Endothelial cell of umbilical vein (primary cell): ENCODE measurements at places on chromosomes 7 and 10. TPM values are rescaled to one million over a fixed set of nuclear protein-coding genes. Genes with fewer than 3 reads are reported as not detected.
A peak's percentile ranks its signal among the peaks of the same experiment; 100 is the strongest.

IRF5 gene
- polyA plus RNA-seq = 0.36 and 0.46 TPM in 2 replicates

GPR22 gene
- not detected in 2 replicates for polyA plus RNA-seq

PGAM2 gene
- polyA plus RNA-seq = 0.11 and 0.19 TPM in 2 replicates

TMEM106B gene
- polyA plus RNA-seq = 9.3 and 13.7 TPM in 2 replicates

ZNF33A gene
- polyA plus RNA-seq = 3.6 and 4.6 TPM in 2 replicates

GBF1 gene
- 20.3 and 26.0 TPM in 2 replicates for polyA plus RNA-seq

PKD1L1 gene
- polyA plus RNA-seq = 4.1 and 7.9 TPM in 2 replicates

PDE6C gene
- polyA plus RNA-seq = not detected in 2 replicates

SVIL gene
- polyA plus RNA-seq = 11.5 and 22.6 TPM in 2 replicates

AKR1C2 gene
- polyA plus RNA-seq = 0.59 and 0.84 TPM in 2 replicates

GRCh38 chr7:11343818-11344413 lies 370.2 kb downstream of the PHF14 start:
- DNase-seq = peak; percentile 60
- H3K4me3 ChIP-seq = no peak overlapping the region
- peaks cover 2% of the 10 kb centered on the region for H3K27me3 ChIP-seq

DNA sequence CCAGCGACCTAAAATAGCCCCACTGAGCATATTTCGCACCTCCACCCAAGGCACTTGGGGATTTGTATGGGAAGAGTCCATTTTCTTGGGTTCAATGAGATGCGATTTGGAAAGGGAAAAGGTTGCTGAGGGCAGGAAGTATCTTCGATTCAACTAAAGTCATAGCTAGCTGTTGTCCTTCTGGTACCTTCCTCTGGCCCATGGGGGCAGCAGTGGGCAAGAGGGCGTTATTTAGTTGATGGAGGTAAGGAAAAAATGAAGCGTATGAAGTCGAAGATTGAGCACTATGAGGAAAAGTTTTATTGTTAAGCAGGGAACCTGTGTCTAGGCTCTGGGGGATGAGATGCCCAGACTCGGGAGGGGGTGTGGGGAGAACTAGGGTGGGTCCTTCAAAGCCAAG lies 135.4 kb downstream of the EVX1 start:
- DNase-seq = no peak
- H3K4me3 ChIP-seq = no peak overlapping the region
- no peaks in the 10 kb centered on the region for H3K36me3 ChIP-seq
- H3K27ac ChIP-seq = no peak overlapping the region
- peaks cover 6% of the 10 kb centered on the region for H3K4me1 ChIP-seq
- H3K27me3 ChIP-seq = peaks cover 4% of the 10 kb centered on the region

DNA sequence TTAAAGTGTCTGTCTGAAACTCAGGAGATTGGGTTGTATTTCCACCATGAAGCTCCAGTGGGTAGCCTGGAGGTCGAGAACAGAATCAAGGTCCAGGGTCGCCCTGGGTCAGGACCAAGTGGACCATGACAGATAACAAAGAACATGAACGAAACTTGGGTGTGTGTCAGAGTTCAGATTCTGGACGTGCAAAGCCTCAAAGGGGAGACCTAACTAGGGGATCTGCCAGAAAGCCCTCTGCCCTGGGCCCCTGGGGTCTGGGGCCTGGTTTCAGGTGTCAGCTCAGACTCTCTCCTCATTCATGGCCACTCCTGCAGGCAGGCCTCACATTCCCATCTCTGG lies 1.6 kb downstream of the RASSF4 start:
- no peak for DNase-seq
- H3K27ac ChIP-seq = no peak overlapping the region
- no peaks in the 10 kb centered on the region for H3K36me3 ChIP-seq
- peaks cover 11% of the 10 kb centered on the region for H3K4me1 ChIP-seq
- H3K27me3 ChIP-seq = no peaks in the 10 kb centered on the region

DNA sequence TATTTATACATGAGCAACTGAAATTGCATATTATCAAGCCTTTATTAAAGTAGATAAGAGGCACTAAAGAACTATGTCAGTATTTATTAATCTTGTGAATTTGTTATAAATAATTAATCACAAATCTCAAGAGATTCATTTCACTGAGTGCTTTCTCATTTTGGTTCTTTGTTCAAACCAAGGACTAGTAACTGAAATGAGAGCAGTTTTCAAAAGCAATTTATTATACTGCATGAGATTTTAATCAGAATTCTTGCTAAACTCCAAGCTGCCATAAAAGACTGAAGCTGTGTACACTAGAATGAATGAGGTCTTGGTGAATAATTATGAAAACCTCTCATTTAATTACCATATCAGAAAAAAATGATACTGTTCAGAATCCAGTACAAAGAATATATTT lies 224.8 kb upstream of the IMMP2L start:
- peaks cover 8% of the 10 kb centered on the region for H3K36me3 ChIP-seq
- no peak for DNase-seq
- H3K27ac ChIP-seq = no peak overlapping the region
- no peaks in the 10 kb centered on the region for H3K4me1 ChIP-seq

GRCh38 chr10:45100429-45100828 lies 99.7 kb downstream of the ZNF22 start:
- no peak for DNase-seq
- no peaks in the 10 kb centered on the region for H3K4me1 ChIP-seq
- H3K27me3 ChIP-seq = peaks cover 4% of the 10 kb centered on the region
- no peak overlapping the region for H3K4me3 ChIP-seq
- no peaks in the 10 kb centered on the region for H3K36me3 ChIP-seq

DNA sequence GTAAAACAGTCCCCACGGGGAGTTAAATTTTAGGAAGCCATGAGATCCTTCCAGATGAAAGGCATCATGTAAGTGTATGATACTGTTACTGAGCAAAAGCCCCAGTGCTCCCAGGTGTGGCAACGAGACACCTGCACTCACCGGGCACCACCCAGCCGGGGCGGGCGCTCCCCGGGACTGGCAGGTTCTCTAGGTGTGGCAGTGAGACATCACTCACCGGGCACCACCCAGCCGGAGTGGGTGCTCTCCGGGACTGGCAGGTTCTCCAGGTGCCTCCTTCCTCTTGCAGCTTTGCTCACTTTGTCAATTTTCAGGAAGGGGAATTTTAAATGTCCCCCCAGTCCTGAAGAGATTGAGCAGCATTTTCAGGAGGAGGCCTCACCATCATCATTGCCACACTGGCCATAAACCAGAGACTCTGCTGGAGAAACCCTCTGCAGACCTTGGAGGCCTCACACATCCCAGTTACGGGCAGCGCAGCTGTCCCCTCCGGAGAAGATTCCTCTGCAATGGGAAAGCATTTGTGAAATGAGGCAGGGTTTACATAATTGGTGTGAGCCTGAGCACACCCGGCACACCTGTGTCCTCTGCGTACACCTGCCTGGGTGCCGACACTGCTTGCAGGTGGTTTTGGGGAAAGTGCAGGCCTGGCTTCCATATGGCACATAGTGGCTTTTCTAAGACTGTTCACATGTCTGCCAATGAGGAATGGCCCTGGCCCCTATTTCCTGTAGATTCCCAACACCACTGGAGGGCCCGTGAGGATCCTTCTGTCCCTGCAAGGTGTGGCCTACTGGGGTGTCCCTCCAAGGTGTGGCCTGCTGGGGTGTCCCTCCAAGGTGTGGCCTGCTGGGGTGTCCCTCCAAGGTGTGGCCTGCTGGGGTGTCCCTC lies 191.4 kb downstream of the EBF3 start:
- H3K27ac ChIP-seq = no peak overlapping the region
- H3K36me3 ChIP-seq = no peaks in the 10 kb centered on the region
- no peaks in the 10 kb centered on the region for H3K4me1 ChIP-seq
- H3K4me3 ChIP-seq = no peak overlapping the region
- no peaks in the 10 kb centered on the region for H3K27me3 ChIP-seq

- no peaks in the 10 kb centered on the region for H3K4me1 ChIP-seq
- H3K27me3 ChIP-seq = no peaks in the 10 kb centered on the region
- no peak for DNase-seq
- no peaks in the 10 kb centered on the region for H3K36me3 ChIP-seq
- H3K27ac ChIP-seq = no peak overlapping the region
- no peak overlapping the region for H3K4me3 ChIP-seq
These were observed 897.8 kb downstream of the SORCS3 start for GRCh38 chr10:105538874-105539273.

DNA sequence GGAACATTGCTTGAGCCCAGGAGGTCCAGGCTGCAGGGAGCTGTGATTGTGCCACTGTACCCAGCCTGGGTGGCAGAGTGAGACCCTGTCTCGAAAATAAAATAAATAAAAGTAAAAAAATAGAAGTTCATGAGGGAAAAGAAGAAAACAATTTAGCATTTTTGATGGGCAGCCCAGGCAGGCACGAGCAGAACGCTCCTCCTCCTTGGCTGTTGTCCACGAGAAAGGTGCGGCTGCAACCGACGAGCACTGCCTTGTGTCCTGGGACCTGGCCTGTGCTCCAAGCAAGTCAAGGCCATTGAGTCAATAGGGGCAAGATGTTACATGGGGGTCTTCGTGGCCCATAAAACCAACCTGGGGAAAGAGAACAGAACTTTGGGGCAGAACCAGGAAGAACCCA lies 25.6 kb downstream of the EBF3 start:
- no peaks in the 10 kb centered on the region for H3K27me3 ChIP-seq
- H3K4me1 ChIP-seq = no peaks in the 10 kb centered on the region
- H3K27ac ChIP-seq = no peak overlapping the region
- no peak overlapping the region for H3K4me3 ChIP-seq
- H3K36me3 ChIP-seq = no peaks in the 10 kb centered on the region
- DNase-seq = no peak

DNA sequence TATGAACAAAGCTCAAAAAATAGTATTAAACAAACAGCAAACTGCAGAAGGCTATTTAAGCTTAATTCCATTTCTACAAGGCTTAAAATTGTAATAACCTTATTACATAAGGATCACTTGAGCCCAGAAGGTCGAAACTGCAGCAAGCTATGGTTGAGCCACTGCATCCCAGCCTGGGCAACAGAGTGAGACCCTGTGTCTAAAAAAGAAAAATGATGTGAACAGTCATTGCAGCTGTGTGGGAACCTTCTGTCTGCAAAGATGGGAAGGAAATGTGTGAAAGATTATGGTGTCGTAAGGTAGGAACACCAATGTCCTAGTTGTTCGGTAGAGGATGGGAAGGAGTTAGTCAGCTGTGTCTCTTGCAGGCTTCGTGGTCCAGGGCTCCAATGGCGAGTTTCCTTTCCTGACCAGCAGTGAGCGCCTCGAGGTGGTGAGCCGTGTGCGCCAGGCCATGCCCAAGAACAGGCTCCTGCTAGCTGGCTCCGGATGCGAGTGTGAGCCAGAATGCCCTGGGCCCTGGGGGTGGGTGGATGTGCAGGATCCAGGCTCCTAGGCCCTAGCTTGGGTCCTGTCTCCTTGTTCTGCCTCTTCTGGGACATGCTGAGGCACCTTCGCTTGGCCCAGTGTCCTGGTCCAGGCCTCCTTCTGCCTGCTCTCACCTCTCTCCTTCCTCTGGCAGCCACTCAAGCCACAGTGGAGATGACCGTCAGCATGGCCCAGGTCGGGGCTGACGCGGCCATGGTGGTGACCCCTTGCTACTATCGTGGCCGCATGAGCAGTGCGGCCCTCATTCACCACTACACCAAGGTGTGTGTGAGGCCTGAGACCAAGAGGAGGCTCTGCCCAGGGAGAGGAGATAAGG lies 9.1 kb downstream of the C10orf62 start:
- H3K27me3 ChIP-seq = no peaks in the 10 kb centered on the region
- no peak for DNase-seq
- H3K27ac ChIP-seq = no peak overlapping the region
- peaks cover 25% of the 10 kb centered on the region for H3K4me1 ChIP-seq

DNA sequence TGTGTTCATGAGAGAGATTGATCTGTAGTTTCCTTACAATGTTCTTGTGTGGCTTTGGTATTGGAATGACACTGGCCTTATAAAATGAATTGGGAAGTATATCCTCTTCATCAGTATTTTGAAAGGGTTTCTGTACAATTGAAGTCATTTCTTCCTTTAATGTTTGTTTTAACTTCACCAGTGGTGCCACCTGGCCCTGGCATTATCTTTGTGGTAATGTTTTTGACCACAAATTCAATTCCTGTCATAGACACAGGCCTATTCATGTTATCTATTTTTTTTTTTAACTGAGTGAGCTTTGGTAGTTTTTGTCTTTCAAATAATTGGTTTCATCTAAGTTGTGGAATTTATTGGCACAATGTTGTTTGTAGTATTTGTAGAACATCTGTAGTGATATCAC lies 127.7 kb downstream of the CDK14 start:
- no peak overlapping the region for H3K27ac ChIP-seq
- no peaks in the 10 kb centered on the region for H3K27me3 ChIP-seq
- H3K36me3 ChIP-seq = no peaks in the 10 kb centered on the region
- no peak for DNase-seq
- H3K4me3 ChIP-seq = no peak overlapping the region

DNA sequence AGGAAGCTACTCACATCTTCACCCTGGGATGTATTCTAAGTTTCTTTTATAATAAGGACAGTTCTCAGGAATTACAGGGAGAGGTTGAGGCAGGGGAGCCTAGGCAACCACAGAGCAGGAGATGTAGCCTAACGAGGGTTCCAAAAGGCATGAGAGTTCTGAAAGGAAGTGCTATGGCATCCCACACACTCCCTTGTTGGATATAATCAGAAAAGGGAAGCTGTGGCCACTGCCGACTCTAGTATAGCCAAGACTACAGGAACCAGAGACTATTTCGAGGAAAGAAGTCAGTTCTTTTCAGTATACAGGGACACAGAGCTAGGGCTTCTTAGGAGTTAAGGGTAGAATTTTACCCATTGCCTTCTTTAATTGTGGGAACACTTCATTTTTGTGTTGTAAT lies 11.0 kb downstream of the PRR15 start:
- H3K4me3 ChIP-seq = no peak overlapping the region
- H3K27me3 ChIP-seq = peaks cover 6% of the 10 kb centered on the region
- DNase-seq = no peak
- H3K36me3 ChIP-seq = no peaks in the 10 kb centered on the region
- no peaks in the 10 kb centered on the region for H3K4me1 ChIP-seq

- no peaks in the 10 kb centered on the region for H3K27me3 ChIP-seq
- DNase-seq = no peak
- no peaks in the 10 kb centered on the region for H3K36me3 ChIP-seq
These were observed 10.9 kb upstream of the DMBT1 start for GRCh38 chr10:122549636-122550035.

DNA sequence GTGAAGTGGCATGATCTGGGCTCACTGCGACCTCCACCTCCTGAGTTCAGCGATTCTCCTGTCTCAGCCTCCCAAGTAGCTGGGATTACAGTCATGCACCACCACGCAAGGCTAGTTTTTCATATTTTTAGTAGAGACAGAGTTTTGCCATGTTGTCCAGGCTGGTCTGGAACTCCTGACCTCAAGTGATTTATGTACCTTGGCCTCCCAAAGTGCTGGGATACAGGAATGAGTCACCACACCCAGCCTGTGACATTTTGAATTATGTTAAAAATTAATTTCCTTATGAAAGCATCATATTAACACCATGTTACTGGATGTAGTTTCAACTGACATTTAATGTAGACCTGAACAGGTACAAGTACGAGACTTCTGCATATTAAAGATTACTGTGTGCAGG lies 24.3 kb downstream of the ABCB4 start:
- DNase-seq = no peak
- no peaks in the 10 kb centered on the region for H3K27me3 ChIP-seq
- no peak overlapping the region for H3K27ac ChIP-seq
- no peaks in the 10 kb centered on the region for H3K36me3 ChIP-seq
- no peak overlapping the region for H3K4me3 ChIP-seq
